ENCODE measurements at places on chromosomes 12 and 14.

DNA sequence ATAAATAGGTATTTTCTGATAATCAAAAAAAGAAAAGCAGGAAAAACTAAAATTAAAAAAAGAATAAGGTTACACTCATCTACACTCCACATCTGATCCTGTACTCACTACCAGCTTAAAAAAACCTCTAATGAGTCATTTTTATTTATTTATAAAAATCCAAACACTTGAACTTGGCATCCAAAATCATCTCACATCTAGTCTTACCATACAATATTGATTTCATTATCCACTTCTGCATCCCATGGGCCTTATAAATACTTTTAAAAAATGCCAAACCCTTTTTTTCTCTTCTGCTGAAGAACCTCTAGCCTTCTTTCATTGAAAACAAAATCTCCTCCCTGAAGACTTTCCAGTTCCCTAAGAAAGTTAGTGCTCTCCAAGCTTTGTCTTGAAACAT, 109.7 kb downstream of the TMTC3 start:
- DNase-seq, result no peak

DNA sequence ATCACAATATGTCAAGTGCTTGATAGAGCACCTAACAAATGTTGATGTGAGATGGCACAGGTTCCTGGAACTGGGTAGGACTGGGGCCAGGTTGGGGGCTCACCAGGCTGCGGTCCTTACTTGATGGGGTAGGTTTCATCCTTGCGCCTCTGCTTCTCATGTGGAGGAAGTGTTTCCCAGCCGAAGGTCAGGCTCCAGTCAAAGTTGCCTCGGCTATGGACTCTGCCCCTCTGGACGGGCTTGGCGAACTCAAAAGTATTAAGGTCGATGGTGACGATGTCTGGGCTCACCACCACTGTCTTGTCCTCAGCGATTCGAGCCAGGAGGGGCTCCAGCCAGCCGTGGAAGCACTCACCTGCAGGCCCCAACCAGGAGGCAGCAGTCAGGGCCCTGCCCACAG, 17.5 kb upstream of the CELA1 start:
- DNase-seq, result no peak

- no peak for DNase-seq
Measured at GRCh38 chr14:32480337-32480736, 151.2 kb downstream of the AKAP6 start.

GRCh38 chr12:85872497-85873091, 1.5 kb upstream of the NTS start:
- DNase-seq, result no peak

GRCh38 chr14:97106166-97106565, 309.0 kb downstream of the VRK1 start:
- DNase-seq, result peak; percentile 5

GRCh38 chr12:19423166-19423930, 15.9 kb upstream of the AEBP2 start:
- DNase-seq, result no peak

DNA sequence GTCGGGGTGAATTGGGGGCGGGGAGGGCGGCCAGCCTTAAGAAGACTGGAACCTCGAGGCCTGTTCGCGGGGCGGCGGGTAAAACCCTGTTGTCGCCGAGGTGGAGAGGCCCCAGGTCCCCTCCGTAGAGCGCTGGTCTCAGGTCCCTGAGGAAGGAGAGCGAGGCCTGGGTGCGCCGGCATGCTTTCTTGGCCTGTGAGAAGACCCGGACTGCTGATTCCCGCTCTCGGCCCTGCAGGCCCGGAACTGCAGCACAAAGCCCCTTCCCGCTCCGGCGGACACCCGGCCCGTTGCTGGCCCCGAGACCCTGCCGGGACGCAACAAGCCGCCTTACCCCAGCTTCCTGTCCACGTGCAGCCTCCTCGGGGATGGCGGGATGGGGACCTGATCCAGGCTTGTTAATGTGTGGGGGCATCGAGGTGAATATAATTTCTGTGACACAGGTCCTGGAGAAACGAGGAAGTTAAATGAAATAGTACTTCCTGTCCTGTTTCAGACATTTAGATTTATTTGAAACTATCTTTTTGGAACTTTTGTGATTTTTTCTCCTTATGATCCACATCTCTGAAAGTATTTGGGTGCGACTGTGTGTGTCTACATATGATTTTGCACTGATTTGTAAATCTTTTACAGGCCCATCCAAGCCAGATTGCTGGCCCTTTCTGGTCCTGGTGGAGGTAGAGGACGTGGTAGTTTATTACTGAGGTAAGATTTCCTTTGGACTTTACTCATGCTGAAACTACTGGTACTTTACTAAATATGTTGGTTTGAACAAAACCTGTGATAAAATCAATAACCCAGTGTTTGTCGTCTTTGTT, 600 bp downstream of the PNN start:
- DNase-seq, result peak; percentile 56

DNA sequence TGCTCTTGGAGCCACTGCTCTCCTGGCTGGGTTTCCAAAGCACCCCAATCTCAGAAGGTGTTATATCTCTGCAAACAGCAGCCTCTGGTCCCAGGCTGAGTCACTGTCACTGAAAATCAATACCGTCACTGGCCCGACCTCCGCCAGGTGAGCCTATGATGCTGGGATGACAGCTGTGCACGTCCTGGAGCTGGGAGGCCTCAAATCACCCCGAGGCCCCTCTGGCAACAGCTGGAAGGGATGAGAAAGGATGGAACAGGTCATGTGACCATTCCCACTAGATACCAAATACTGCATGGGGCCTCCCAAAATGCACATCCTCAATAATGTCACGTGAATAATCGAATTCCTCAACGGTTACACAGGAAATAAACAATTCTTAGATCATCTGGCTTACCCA, 190.8 kb downstream of the TTC7B start:
- DNase-seq, result no peak

DNA sequence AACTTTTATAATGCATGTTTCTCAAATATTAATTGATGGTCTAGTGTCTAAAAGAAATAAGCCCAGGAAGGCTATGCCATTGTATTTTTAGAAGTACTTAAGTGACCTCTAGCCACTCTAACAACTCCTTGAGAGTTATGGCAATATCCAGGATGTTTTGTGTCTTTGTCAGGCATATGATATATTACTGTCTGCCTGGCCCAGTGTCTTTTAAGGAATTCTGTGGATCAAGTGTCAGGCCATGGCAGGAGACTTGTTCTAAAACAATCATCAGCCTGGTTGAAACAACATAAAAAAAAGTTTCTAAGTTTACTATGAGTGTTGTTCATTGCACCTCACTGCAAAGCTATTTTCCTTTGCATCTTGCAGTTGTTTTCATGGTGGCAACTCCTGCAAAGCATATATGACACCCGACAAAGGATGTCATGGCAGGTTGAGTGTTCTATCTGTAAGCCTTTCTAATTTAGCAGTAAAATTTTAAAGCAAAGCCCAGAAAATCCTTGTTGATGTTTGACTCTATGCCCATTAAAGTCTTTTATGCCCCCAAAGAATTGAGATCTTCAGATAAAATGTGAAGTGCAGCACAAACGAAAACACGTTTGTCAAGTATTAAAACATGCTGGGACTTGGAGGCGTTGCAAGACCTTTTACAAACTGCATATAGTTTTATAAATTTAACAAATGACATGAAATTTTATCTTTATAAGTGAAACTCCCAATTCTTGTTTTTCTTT, 89.5 kb upstream of the SLC38A2 start:
- DNase-seq, result no peak

GRCh38 chr12:113949321-113950305, 16.5 kb downstream of the RBM19 start:
- no peak for DNase-seq

DNA sequence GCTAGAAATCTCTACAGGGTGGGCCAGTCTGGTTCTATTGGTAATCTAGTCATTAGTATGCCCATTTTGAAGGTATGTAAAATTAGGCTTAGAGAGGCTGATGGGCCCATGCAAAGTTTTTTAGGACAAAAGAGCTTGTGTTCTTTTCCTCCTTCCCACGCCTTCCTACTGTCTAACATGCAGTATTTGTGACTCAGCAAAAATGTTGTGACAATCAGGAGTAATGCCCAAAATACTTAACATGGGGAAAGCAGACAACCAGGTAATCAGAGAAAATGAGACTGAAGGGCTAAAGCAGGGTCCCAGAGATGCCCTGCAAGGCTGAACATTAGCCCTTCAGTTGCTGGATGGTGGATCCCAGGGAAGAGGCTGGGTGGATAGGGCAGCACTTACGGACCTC, 437.9 kb downstream of the BCL11B start:
- no peak for DNase-seq

DNA sequence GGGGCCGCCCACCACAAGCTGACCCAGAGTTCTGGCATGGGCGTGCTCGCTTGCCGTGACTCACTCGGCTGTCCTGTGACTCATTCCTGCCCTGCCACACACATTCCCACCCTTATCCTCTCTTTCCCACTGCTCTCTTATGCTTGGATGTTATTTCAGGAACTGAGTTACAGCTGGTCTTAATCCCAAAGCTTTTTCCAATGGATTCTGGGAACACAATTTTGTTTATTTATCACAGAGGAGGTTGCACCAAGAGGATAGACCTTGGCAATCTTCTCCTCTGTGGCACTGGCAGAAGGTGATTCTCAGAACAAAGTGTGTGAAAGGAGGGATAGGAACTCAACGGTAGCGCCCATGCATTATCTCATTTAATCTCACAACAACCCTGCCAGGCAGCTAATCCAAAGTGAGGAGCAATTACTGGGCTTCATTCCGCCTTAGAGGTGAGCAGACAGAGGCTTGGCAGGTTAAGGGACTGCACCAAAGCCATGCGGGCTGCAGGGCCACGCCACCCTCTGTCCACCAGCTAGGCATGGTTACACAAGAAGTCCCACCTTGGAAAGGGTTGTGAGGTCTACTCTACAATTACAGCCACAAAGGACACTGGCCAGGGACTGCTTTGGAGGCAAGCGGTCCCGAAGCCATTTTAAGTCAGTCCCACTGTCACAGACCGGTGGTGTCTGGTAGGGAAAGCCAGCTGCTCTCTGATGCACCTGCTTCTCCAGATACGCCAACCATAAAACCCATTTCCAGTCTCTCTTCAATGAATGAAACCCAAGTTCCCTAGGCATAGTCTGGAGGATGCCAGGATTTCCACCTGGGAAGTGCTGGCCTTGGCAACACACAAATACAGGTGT, 32.9 kb downstream of the SYNE3 start:
- no peak for DNase-seq

GRCh38 chr14:104117341-104118005, 20.9 kb upstream of the KIF26A start:
- no peak for DNase-seq

DNA sequence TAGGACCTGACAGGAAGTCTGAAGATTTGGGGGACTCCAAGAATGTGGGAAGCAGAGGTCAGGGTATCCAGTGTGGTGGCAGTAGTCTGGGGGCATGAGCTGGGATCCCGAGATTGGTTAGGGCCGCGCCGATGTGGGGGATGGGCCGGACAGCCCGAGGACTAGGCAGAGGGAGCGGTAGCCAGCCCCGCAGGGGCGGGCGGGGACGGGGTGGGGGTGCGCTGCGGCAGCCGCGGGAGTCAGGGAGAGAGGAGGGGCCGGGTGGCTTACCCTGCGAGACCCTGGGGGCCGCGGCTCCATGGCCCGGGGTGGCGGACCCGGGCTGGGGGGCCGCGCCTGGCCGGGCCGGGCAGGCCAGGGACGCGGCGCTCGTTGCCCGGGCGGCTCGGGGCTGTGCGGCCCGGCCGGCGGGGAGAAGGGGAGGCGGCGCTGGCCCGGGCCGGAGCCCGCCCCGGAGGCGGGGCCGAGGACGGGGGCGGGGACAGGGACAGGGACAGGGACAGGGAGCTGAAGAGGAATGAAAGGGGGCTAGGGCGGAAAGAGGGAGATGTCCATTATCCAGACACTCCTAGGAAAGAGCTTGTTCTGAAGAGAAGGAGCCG, 5.6 kb downstream of the ZNF385A start:
- no peak for DNase-seq

DNA sequence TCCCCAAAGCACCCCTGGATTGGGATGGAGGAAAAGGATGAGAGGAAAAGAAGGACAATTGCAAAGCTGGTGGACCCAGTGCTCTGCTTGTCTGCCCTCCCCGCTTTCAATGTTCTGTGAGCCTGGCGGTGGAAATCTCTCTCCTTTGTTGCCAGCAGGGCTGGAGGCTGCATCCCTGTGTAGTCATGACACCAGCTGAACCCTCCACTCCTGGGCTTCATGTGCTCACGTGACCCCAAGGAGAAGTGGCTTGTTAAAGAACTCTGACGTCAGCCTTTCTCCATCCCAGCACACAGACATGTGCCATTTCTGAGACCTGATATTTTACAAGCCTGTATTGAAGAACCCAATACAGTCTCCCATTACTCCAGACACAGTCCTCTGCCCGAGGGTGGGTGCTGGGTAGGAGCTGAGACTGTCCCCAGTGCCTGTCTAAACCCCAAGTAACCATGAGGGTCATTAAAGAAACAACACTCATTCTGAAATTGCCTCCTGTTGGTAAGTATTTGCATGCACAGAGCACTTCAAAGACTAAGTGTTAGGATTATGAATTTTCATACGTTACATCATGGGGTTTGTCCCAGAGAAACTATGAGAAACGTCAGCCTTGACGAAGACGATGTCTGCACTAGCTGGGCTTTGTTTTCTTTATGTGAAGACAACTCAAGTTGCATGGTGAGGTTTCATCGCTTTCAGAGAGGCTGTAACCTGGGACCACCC, 21.7 kb downstream of the GALNT16 start:
- DNase-seq, result no peak

DNA sequence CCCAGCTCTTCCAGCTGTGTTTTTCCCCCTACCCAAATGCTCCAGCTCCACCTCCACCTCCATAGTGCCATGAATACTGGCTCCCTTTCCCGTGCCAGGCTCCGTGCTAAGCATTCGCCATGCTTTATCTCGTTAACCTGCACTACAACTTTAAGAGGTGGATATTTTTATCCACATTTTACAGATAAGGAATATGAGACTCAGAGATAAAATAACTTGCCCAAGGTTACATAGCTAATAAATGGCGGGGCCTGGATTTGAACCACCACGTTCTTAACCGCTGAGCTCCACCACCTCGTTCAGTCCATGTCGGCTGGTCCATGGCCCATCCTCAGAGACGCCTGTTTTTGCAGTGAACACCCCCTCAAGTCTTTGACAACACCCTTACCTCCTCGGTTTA, 115.0 kb downstream of the ZFP36L1 start:
- DNase-seq, result no peak

DNA sequence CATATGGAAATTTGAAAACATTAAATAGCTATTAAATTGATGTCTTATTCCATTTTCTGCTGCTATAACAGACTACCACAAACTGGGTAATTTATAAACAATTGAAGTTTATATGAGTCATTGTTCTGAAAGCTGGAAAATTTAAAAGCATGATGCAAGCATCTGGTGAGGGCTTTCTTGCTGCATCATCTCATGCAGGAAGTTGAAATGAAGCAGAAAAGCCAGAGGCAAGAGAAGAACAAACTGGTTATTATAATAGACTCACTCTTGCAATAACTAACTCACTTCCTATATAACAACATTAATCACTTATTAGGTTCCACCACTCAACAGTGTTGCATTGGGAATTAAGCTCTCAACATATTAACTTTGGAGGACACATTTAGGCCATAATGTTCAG, 1277.4 kb downstream of the LRFN5 start:
- DNase-seq, result no peak

DNA sequence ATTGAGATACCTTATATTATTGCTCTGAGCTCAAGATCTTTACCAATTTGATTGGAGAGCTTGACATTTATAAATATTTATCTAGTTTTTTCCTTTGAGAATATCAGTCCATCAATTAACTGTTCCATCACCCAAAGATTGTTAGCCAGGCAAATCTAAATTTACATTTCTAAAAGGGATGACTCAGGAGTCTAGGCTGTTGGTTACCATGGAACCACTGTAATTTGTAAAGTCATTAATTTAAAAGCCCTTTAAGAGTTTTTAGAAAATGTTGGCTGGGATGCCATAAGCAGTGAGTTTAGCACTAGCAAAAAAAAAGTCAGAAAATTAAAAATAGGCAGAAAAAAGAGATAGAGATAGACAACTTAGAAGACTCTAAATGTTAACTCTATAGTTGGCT, 19.5 kb upstream of the SERPINA1 start:
- DNase-seq, result no peak
